ENCODE measurements at places on chromosomes 7 and 10.

DNA sequence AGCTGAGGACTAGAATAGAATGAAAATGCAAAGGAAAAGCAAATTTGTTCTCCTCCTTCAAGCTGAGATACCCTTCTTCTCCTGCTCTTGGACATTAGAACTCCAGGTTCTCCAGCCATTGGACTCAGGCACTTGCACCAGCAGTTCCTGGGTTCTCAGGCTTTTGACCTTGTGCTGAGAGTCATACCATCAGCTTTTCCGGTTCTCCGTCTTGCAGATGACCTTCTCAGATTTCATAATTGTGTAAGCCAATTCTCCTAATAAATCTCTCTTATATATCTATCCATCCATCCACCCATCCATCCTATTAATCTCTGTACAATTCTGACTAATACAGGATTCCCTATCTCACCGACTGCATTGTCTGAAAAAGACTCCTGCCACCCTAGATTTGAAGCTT lies 108.3 kb downstream of the AHR start:
- DNase-seq: no peak

GRCh38 chr7:2527505-2528467 lies 8.2 kb downstream of the LFNG start:
- DNase-seq: peak; percentile 49

DNA sequence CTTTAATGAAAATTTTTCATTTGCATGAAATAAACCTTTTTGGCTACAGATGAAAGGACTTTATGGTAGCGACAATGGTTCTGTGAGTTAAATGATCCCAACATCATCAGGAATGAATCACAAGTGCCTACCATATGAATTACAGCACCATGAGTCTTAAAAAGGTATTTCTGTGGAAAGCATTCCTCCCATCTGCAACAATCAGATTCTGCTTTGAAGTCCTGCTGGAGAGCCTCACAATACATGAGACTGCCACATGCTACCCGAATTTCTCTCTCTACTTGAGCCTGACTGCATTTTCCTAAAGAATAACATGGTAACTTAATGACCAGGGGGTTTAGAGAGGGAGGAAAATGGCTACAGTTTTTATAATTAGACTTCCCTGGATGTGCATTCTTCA lies 190.3 kb downstream of the TWIST1 start:
- DNase-seq: no peak

GRCh38 chr7:22675421-22675820 lies 51.6 kb upstream of the IL6 start:
- no peak for DNase-seq

- no peak for DNase-seq
Measured at GRCh38 chr10:129305046-129305445, 162.0 kb upstream of the MGMT start.

GRCh38 chr7:117053432-117053831 lies 100.1 kb downstream of the ST7 start:
- DNase-seq: no peak

DNA sequence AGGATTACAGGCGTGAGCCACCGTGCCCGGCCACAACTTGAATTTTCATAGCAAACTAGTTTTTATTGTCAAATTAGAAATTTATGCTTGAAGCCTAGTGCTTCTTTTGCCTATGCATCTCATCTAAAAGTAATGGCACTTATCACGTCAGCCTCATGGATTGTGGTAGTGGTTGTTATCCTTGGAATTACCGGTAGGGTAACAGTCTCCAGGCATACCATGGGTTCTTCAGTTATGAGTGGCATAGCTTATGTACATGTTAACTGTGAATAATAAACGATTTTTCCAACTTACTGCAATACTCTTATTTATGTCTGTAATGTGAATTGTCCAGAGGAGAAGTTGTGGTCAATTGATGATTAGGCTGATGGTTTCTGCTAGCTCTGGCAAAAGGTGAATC lies 63.1 kb downstream of the BMPR1A start:
- no peak for DNase-seq

GRCh38 chr10:124321433-124322089 lies 97.2 kb downstream of the OAT start:
- no peak for DNase-seq

DNA sequence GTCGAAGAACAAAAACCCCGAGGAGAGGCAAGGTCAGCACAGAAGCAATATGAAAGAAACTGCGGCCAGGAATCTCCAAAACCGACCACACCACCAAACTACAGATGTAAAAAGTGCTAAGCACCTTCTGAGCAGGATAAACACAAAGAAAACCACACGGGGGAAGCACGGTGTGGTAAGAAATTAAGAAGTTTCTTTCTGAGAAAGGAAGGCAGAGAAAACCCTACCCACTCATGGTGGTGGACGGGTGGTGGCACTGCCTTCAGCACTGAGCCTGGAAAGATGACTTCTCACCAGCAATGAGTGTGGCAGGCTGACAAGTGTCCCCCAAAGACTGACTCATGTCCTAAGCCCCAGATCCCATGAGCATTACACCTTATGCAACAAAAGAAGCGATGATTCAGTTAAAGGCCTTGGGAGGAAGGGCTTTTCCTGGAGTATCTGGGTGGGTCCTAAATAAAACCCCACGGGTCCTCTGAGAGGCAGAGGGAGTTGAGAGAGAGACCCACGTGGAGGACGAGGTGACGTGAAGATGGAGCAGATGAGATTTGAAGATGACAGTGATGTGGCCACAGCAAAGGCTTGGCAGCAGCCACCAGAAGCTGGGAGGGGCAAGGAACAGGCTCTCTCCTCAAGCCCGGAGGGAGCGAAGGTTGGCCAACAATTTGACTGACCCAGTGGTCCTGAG lies 124.9 kb downstream of the DLG5 start:
- DNase-seq: no peak

DNA sequence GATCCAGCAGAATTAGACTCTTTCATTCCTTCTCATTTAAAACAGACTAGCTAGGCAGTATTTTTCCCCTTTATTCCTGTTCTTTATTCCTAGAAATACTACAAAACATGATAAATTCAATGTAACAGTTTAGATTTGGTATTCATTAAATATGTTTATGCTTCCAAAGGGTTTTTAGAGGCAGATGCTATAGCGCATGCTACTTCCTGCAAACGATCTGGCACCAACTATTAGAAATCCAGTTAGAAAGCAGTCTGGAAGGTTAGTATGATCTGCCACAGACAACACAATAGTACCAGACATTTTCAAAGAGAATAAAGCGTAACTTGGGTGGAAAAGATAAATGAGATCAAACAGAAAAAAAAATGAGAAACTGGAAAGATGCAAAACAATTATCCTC lies 63.5 kb upstream of the PTN start:
- no peak for DNase-seq

DNA sequence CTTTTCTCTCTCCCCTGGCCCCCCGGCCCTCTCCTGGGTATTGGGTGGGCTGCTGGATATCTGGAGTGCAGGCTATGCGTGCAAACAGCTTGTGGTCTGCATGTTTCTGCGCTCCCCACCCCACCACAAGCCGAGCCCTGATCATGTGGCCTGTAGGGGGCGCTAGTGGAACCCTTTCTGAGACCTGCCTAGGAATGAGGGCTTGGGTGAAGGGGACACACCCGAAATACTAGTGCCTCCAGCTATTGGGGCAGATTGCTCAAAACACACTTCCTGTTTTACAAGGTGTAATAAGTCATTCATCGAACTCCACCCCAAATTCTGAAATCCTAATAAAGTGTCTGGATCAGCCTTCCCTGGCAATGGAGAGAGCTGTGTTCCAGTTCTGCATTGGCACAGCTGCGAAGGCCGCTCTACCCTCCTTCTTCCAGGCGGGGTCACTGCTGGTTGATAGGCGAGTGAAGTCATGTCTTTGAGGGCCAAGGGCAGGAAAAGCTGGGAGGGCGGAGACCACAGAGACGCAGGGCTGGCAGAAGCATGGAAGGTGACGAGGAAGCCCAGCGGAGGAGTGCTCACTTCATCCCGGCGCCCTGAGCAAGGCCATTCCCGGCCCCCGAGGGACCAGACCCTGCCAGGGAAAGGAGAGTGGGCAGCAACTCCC lies 19.8 kb upstream of the PRRT4 start:
- no peak for DNase-seq

- no peak for DNase-seq
Measured at GRCh38 chr10:75035975-75036708, 75.3 kb upstream of the SAMD8 start.

- no peak for DNase-seq
Measured at GRCh38 chr7:103598326-103598905, 152.4 kb upstream of the SLC26A5 start.

DNA sequence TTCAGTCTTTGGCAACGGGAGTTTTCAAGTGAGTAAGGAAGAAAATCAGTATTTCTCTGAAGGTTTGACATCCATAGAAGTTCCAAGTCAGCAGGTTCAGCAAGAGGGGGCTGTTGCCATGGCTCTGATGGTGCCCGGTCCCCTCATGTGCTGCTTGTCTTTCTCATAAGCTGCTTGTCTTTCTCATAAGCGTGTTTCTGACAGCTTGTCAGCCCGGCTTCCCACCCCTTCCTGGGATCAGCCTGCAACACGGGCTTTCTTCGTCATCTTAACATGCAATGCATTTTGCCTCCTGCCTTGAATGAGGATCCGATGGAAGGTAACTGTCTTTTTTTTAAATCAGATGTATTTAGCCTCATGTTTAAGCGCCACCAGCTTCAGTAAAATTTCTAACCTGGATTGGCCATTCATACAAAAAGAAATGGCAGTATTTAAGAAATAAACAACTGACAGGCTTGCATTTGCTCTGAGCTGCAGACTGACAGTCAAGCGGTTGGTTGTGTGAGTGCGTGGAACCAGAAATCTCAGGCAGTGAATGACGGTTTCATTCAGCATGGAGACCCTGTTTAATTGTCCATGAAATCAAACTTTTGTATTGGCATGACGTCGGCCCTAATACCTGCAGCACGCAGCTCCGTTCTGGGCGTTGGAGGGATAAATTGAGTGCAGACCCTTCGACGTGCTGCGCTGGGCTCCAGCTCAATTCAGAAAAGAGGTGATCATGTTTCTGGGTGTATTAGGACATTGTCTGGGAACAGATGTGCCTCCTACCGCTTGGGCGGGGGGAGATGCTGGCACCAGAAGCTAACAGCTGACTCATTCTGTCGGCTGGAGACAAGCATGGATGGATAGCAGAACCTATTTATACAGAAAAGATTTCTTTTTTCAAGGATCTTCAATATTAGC lies 454.7 kb upstream of the FOXK1 start:
- DNase-seq: no peak

DNA sequence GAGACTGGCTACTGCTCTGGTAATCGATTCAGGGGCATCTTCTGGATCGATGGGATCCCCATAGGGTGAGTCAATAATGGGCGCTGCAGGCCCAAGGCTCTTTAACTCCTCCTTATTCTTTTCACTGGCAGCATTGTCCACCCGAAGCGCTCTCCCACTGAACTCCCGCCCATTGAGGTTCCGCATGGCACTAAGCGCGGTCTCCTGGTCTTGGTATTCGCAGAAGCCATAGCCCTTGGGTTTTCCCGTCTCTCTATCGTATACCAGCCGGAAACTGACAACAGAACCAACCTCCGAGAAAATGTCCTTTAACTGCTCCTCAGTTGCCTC lies 285 bp downstream of the CSTF2T start:
- no peak for DNase-seq

DNA sequence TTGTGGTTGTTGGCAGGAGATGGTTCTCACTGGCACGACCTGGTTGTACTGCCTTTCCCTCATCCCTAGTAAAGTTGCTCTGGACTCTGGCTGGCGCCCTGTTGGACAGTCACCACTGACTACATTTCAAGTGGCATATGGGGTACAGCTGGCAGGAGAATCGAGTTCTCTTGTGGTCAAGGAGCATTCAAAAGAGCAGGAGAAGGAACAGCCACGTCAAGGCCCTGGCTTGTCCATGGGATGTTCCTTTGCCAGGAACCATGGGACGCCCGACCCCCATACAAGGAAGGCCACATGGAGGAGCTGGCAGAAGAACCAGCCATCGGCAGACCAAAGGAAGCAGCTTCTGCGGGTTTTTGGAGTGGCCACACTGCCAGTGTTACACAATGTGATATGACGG lies 87.0 kb upstream of the SLC25A13 start:
- no peak for DNase-seq

GRCh38 chr10:8532647-8533046 lies 478.2 kb downstream of the GATA3 start:
- DNase-seq: no peak

GRCh38 chr10:34228066-34228465 lies 587.0 kb downstream of the PARD3 start:
- no peak for DNase-seq

- DNase-seq: no peak
Measured at GRCh38 chr7:104255194-104255593, 47.4 kb upstream of the ORC5 start.

DNA sequence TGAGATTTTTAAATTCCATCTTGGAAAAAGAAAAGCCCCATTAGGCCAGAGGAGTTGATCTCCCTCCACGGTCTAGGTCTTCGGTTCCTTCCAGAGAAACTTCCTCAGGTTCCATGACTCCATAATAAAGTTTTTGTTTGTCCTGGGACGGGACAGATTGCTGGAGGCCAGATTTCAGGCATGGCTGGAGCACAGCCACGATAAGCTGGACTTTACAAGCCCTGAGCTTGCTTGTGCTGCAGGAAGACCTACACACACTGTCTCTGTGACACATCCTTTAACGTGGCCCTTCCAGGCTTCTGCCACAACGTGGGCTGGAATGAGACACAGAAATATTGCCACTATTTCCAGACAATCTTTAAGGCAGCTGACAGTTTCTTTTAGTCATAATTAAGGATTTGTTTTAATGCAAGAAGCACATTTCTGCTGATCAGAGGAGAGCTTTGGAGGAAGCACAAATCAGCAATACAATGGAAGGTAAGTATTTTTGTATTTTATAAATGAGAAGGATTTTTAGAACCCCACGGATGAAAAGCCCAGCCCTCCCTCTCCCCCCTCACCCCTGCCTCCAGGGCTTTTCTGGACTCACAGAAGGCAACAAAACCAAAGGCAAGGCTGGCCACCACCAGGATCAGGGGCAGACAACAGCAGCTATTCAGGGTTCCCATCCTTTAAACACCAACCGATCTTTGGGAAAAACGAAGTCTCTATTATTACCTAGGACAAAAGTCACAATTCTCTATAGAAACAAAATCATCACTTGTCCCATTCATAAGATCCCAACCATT lies 6.5 kb downstream of the CTBP2 start:
- DNase-seq: no peak

DNA sequence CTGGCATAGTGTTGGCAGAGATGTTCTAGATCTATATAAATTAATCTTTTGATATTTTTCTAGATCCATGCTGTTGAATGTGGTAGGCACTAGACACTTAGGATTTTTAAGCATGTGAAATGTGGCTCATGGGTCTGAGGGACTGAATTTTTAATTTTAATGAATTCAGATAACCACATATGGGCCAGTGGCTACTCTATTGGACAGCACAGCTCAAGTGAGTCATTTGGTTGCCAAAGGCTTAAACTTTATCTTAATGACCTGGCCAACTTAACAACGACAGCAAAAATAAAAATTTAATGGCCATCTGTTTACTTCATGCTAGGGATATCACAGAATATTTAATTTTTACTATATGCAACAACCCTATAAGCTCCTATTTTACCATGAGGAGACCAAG lies 61.4 kb downstream of the CDK14 start:
- no peak for DNase-seq

DNA sequence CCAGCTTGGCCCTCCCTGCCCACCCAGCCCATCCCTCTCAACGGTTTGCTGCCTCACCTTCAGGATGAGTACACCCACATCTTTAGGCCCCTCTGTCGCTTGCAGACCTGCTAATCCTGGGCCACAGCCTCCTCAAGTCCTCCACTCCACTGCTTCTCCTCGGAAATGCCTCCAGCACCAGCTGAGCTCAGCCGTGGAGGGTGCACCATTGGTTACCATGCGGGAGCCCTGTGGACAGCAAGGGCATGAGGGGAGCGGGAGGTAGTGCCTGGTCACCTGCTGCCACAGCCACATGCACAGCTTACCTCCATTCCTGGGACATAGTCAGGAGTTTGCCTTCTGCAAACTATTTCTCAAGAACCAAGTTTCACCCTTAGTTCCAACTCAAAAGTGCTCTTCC lies 286.3 kb upstream of the ZMIZ1 start:
- no peak for DNase-seq

All from pancreas (tissue), 10 donors.